ENCODE measurements at places on chromosomes 4 and X.

GRCh38 chr4:151175754-151176631 lies 76.6 kb downstream of the RPS3A start:
- no peak for DNase-seq

GRCh38 chr4:21097026-21097425 lies 396.8 kb downstream of the PACRGL start:
- no peak for DNase-seq

DNA sequence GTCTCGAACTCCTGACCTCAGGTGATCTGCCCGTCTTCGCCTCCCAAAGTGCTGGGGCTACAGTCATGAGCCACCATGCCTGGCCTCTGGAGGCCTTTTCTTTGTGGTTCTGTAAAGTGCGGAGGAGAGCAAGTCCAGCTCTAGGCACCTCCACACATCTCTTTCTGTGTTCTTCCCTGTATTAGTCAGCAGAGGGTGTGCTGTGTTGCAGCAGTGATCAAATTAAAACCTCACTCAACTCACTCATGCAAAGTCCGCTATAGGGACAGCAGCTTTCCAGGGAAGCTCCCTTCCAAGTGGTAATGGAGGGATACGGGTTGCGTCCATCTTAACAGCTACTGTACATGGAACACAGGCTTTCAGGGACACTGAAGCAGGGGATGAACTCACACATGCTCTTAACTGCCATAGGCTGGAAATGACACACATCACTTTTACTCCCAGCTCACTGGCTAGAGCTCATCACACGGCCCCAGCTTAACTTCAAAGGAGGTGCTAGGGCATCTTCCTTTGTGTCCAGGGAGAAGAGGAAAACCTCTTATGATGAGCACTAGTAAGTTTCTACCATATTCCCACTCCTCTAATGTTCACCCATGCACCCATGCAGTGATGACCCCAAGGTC lies 36.0 kb upstream of the CCNG2 start:
- no peak for DNase-seq

- no peak for DNase-seq
Observed at GRCh38 chr4:70808151-70808550, 31.5 kb downstream of the GRSF1 start.

DNA sequence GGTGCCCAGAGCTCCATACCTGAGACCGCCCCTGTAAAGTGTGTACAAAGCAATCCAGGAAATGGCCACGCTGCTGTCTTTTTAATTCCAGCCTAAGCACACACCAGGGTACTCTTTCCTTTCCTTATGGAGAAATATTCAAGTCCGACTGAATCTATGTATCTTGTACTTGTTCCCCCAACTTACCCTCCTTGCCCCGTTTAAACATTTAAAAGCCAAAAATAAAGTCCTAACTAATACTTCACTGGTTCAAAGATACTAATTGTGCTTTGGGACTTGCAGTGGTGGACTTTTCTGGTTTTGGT lies 731 bp upstream of the AMMECR1 start:
- DNase-seq: peak; percentile 30

DNA sequence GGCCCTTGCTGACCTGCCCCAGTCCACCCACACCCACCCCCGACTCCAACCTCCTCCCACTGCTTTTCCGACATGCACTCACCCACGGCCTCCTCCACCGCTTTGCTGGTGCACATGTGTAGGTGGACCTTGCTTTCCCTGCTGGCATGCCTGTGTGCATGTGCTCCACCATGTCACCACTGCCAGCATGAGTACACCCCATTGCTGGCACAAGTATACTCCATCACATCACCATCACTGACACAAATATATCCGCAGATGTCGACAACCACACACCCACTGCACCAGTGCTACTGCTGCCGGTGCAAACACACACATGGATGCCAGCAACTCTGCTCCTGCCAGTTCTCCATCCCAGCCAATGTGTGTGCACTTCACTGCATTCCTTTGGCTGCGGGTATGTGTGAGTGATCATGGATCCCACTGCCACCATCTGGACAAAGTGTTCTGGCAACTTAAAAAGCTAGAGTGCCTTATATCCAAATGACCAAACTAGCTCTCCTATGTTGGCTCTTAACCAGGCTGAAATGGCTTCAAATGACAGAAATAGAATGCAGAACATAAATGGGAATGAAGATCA lies 1072.3 kb downstream of the RAPGEF2 start:
- DNase-seq: no peak

DNA sequence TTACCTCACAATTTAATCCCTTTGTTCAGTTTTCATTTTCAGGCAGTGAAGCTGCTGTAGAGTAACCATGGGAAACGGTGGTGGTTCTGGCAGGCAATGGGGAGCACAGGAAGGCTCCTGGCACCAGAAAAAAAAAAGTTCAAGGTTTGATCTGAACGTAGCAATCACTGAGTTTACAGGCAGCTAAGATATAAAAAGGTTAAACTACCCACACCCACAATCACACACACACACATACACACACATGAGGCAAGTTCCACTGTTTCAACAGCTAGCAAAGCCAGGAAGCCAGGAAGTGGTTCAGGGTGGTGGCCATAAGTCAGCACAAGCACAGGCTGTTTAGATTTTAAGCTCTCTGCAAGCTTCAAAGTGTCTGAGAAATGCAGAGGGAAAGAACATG lies at the start of gene SULT1B1:
SULT1B1 (minus strand) TSS at position 166 of the 400 bp plus-strand sequence. CDS start 5,403 bp downstream, outside the sequence.
- DNase-seq: no peak

DNA sequence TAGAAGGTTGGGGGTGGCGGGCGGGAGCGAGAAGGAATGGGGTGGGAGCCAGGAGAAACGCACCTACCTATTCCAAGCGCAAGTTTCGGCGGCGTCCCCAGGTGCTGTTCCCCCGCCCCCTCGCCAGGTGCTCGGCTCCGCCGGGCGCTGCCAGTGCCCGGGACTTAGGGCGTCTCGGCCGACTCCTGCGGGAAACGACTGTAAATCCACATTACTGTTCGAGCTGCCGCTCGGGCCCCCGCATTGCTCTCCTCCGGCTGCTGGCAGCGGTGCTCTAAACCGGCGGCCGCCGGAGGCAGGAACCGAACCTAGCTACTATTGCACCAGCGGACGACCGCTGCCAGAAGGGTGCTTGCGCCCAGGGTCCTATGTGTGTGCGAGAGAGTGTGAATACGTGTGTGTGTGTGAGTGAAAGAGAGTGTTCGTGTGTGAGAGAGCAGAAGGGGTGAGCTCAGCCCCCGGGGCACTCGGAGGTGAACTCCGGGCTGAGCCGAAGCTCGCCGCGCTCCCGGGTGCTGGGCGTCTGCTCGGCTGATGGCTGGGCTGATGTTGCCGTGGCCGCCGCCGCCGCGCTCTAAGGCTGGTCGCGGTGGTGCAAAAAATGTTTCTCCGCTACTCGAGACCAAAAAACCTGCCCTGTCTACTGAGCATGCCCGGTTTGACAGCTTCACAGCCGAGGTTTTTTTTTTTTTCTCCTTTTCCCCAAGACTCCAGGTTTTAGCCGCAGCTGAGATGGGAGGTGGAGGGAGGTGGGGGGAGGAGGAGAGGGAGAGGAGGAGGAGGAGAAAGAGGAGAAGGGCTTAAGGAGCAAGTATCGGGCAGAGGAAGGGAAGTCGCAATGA lies 115.7 kb upstream of the TEX13C start:
- DNase-seq: peak; percentile 68

GRCh38 chr4:111020961-111021360 lies 398.1 kb upstream of the PITX2 start:
- DNase-seq: peak; percentile 74

- peak; percentile 3 for DNase-seq
Observed at GRCh38 chr4:130336585-130337217, 1240.7 kb downstream of the C4orf33 start.

DNA sequence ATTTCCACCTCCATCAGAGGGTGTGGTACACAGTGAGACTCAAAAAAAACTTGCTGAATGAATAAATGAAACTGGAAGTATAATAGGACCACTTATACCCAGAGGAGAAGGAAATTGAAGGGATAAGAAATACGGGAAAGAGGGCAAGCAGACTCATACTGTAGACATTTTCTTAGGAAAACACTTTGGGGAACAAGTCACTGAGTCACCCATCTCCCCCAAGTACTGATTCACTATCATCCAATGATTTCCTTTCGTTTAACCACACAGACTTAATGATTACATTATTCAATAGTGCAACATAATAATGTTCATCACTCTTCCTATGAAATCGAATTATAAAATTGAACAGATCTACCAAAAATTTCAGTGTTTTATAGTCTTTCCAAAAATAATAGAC lies 97.1 kb downstream of the LDB2 start:
- no peak for DNase-seq

DNA sequence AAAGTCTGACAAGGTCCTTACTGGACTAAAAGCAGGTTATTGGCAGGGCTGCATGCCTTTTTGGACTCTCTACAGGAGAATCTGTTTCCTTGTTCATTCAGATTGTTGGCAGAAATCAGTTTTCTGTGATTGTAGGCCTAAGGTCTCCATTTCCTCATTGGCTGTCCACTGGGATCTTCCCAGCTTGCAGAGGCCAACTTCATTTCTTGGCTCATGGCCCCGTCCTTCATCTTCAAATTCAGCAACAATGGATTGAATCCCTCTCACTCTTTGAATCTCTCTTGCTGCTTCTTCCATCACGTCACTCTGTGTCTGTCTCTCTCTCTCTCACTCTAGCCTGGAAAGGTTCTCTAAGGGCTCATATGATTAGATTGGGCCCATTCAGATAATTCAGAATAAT lies 14.9 kb upstream of the GLUD2 start:
- DNase-seq: no peak

DNA sequence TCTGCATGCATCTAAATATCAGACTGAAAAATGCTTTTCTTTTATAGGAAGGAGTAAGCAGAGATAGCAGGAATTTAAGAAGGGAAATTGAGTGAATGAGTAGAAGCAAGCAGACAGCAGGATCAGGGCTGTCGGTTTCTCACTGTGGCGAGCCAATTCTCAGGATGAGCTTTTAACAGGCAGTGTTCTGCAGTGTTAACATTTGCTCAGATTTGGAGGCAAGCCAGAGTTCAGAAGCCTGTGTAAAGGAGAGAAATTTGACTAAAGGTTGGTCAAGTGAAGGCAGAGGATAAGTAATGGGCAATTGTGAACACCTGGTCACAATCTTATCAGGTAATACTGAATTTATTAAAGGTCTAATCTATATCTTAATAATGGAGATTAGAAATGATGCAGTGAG lies 133.3 kb upstream of the MAGEB16 start:
- DNase-seq: no peak

DNA sequence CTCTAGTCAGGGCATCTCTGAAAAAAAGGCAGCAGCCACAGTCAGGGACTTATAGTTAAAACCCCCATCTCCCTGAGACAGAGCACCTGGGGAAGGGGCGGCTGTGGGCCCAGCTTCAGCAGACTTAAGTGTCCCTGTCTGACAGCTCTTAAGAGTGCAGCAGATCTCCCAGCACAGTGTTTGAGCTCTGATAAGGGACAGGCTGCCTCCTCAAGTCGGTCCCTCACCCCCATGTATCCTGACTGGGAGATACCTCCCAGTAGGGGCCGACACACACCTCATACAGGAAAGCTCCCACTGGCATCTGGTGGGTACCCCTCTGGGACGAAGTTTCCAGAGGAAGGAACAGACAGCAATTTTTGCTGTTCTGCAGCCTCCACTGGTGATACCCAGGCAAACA lies 129.0 kb downstream of the ANXA5 start:
- DNase-seq: no peak

- DNase-seq: no peak
Observed at GRCh38 chrX:134664202-134664601, 5.9 kb upstream of the PLAC1 start.

DNA sequence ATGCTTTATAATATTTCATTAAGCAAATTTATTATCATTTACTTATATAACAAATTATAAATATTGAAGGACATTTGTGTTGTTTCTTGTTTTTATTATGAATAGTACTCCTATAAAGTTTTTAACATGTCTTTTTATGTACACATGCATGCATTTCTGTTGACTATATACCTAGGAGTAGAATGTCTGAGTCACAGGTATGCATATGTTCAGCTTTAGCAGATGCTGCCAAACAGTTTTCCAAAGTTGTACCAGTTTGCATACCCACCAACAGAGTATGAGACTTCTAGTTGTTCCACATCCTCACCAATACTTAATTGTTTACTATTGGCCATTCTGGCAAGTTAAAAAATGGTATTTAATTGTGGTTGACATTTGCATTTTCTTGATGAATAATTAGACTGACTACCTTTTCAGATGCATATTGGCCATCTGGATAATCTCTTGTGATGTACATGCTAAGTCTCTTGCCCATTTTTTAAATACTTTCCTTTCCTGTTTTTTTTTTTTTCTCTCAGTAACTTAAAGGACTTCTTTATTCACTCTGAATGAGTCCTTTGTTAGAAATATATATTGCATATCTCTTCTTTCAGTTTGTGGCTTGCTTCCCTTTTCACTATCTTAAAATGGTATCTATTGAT lies 132.2 kb upstream of the TRIM2 start:
- DNase-seq: no peak

DNA sequence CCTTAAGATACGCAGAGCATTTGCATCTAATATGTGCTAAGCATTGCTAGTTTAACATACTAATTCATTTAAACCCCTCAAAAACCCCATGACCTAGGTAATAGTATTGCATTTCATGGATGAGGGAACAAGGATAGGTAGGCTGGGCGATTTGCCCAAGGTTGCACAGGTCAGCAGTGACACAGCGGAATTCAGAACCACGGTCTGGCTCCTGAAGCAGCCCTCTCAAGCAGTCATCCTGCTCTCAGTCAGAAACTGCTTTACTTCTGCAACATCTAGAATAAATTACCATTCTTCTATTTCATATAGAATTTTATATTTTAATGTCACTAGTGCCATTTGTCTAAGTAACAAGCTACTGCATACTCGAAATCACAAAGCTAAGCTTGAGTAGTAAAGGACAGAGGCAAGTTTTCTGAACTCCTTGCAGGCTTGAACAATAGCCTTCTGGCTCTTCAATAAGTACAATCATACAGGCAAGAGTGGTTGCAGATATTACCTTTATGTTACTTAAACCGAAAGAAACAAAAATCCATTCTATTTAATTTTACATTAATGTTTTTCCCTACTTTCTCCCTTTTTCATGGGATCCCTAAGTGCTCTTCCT lies 555 bp upstream of the SPP1 start:
- DNase-seq: peak; percentile 42

GRCh38 chr4:29734343-29735213 lies 985.6 kb upstream of the PCDH7 start:
- DNase-seq: no peak

GRCh38 chr4:23423540-23423939 lies 466.3 kb downstream of the PPARGC1A start:
- no peak for DNase-seq

DNA sequence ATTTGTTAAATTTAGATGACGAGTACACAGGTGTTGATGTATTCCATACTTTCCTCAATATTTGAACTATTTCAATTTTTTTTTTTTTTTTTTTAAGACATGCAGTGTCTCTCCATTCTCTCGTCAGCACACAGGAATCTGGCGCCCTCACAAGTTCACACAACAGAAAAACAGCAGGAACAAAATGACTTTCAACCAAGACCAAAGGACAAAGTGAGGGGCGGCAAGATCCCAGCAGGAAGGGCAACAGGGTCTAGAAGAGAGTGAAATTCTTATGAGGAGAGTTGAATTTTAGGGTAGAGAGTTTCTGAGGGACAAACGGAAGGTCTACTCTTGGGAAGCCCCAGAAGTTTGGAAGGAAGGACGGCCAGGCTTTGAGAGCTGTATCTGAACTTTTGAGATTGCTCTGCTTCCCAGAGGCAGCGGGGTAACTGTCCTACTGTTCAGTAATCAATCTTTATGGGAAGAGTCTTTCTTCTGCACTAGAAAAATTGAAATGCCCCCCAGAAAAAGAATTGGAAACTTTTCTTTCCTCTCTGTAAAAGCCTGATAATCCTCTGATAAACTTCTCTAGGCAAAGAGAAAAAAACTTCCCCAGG lies 760.2 kb downstream of the RAB28 start:
- DNase-seq: peak; percentile 28

- no peak for DNase-seq
Observed at GRCh38 chr4:93203708-93204107, 624.8 kb upstream of the ATOH1 start.

All from COR-L47 (cell line).